Activated CD4-positive, CD25-positive, alpha-beta regulatory T cell treated with anti-CD3 and anti-CD28 coated beads, Interleukin-2, amount 50 U/mL, for 24 hours (primary cell): ENCODE measurements at places on chromosomes 6 and 20.

GRCh38 chr20:53488775-53489272 is 104.8 kb downstream of the ZNF217 start:
- ATAC-seq = no peak

DNA sequence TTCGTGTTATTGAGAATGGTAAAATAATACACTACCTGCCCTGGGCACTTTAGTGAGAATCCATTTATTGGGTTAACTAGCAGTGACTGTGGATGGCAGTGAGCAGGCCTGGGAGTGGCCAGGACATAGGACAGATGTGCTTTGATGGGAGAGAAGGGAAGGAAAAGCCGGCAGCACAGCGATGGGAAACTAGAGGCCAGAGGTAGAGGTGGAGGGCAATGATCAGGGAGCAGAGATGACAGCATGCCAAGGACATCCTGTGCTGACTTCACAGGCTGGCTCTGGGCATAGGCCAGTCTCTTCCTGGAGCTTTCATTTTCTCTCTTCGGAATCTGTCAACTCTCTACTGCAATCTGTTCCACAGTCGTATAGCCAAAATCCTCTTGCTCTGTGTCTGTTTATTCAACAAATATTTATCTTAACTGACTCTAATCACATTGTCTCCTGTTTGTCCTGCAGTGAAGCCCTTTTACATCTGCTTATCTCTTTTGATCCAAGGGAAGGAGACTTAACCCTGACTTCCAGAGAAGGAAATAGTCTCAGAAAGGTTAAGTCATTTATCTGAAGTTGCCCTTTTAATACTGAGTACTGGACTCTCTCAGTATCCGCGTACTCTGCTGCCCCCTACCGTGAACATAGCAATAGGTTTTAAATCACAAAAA is 18.4 kb upstream of the MMP24 start:
- peak; percentile 70 for ATAC-seq

DNA sequence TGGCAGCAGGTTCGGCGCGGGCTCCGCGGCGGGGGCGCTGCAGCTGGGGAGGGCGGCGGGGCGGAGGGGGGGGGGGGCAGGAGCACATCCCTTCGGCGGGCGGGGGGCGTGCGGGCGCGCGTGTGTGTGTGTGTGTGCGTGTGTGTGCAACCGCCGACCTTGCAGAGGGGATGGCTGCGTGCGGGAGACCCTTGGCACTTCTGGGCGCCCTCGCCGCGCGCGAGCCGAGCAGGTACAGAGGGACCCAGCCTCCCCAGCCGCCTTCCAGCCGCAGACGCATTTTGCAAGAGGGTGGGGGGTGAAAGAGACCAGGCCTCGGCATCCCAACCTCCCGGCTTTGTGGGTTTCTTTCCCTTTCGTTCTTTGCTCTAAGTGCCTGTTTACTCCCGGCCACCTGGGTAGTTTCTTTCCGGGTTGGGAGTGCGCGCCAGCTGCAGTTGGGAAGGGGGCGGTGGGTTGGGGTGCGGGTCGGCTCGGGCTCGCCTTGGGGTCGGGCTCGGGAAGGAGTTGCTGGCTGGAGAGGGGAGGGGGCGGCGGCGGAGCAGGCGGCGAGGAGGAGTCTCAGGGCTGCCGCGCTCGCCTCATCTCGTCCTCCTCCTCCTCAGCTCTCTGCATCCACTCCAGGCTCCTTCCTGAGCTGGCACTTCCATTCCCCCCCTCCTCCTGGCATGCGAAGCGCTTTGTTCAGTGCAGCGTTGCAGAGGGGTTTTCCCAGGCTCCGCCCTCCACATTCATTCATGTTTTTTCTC is 620 bp downstream of the HIVEP1 start:
- peak; percentile 16 for ATAC-seq

DNA sequence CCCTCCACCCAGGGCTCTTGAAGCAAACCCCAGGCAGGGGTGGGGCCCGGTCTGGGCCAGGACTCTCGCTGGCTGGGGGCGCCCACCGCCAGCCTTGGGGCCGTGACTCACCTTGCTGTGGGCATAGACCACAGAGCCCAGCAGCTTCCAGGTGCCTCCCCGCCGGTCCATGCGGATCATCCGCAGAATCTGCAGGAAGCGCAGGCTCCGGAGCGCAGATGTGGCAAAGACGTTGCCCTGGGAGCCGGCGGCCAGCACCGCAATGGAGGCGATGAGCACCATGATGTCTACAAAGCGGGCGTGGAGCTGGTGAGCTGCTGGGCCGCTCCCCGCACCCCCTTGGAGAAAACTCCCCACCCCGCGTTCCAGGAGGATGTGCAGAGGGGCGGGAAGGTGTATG is 27.9 kb downstream of the KCNQ2 start:
- ATAC-seq = no peak

GRCh38 chr20:34581341-34582184 is 23.0 kb downstream of the MAP1LC3A start:
- ATAC-seq = peak; percentile 80
